ENCODE measurements at places on chromosomes 1 and 21.

DNA sequence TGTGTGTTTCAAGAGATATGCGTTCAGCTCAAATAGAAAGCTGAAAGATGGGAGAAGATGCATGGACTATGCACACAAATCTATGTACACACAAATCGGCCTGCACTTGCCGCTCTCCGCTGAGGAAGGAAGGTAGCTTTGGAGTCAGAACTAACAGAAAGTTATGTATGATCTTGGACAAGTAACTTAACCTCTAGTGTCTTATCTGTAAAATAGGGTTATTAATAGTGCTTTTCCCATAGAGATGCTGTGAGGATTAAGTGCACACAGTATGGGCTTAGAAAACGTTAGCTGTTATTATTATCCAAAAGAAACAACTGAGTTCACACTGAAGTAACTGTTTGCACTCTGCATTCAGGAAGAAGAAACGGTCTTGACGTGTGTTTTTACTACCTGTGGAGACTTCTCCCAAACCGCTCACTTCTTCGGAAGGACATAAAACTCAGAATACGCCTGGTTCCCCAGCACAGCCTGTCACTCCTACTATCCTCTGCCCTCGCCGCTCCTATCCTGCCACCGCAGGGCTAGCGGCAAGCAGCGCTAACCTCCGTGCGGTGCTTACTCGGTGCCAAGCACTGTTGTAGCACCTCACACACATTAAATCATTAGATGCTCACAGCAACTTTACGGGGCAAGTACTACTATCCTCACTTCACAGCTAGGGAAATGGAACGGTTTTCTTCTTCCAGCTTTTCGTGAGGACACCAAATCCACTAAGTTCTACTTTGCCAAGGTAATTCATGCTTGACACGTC, 1.3 kb downstream of the TGFBR3 start:
- peak; percentile 34 for DNase-seq

GRCh38 chr1:152111515-152111968, 3.7 kb downstream of the TCHH start:
- peak; percentile 4 for DNase-seq

DNA sequence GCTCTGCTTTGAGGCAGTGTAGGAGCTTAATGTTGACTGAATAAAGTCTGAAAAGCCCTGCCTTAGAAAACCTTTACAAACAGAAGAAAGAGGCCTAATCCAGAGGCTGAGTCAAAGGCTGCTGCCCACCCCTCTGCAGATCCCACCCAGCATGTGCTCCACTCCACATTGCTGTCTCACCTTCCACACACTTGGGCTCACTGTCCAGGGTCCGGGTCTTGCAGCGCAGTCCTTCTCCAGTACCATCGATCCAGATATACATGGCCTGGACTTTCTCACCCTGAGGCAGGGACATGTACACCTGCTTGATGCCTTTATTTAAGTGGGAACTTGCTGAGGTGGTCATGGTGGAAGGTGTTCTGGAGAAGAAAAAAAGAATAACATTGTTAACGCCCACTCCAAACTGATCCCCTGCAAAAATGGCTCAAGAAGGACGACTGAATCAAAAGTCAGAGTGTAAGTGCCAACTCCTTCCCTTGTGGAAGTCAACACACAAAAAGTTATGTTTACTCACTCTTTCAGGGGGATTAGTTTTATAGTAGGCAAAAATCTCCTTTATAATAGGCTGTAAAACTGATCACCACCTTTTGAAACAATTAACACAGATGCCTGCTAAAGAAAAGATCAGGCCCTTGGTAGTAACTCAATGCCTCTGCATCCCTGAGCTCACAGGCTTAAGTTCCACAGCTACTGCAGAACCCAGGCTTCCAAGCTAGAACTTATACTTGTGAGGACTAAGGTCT, 3.0 kb downstream of the GLUL start:
- no peak for DNase-seq

- DNase-seq, result no peak
These were observed 173.6 kb upstream of the KCTD3 start for GRCh38 chr1:215393476-215393875.

DNA sequence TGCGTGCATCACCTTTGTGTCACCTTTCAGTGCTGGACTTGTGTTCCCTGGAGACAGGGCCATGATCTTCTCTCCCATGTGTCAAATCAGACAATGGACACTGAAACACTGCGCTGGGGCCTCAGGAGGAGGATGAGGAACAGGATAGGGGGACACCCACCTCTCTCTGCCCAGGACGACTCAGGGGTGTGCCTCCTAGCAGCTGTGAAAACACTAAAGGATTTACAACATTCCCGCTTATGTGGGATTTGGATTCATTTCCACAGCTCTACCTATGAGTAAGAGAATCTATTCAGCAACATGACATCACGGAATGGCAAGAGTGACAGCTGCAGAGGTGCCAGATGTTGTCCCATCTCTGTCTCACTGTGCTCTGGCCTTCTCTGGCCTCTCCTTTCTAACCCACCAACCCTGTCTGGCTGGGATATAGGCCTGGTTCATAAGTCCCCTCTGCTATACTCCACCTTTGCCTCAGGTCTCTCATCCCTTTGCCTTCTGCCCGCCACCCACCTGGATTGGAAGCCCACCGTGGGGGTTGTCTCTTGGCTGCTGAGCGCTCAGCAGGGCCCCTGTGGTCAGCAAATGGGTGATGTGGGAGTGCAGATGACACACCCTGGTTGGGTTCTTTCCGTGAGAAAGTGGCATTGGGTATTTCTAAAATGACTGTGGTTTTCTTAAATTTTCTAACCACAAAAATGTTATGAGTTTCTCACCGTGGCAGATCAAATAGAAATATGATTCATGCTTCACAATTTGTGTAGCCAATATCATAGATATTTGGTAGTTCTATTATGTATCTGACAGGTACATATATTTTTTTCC, 47.1 kb upstream of the TLR5 start:
- DNase-seq, result peak; percentile 60

- DNase-seq, result no peak
These were observed 645.2 kb downstream of the LMO4 start for GRCh38 chr1:87973896-87974295.

DNA sequence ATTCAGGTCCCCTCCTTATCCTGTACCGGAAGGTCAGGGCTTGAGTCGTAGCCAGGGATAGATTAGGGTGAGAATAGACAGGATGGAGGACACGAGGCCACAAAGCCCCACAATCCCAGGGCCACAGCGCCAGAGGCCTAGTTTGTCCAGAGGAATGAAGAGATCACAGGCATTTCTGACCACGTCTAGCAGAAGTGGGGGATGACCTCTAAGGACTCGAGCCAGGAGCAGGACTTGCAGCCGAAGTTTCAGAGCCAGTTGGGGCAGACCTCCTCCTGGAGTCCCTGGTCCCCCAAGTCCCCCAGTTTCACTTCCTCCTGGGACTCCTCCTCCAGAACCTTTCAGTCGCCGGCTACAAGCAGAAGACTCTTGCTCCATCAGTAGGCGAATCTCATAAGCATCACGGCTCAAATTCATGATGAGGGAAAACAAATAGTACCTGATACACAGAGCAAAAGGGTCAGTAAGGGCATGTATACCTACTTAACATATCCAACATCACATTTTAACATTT, 2.3 kb upstream of the ITGA10 start:
- no peak for DNase-seq

GRCh38 chr1:241525026-241525425, 5.5 kb upstream of the FH start:
- DNase-seq, result no peak

- DNase-seq, result peak; percentile 24
These were observed 425.7 kb upstream of the USP24 start for GRCh38 chr1:55640708-55641473.

GRCh38 chr1:49841767-49842166, 182.0 kb downstream of the AGBL4 start:
- DNase-seq, result no peak

GRCh38 chr1:220370041-220370700, 97.9 kb upstream of the RAB3GAP2 start:
- DNase-seq, result no peak

DNA sequence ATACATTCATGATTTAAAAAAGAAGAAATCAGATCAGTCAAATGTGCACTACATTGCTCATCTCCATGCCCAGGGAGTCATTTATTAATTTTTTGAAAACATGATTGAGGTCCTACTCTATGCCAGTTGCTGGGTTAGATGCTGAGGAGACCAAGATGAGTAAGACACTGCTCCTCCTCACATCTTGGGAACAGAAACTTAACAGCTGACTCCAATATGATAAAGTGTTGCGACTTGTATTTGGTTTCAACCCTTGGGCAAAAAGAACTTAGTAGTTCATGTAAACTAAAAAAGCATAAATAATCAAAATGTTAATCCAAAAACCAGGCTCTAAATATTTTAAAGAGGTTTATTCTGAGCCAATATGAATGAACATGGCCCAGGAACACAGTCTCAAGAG, 56.9 kb downstream of the OPTC start:
- DNase-seq, result no peak

DNA sequence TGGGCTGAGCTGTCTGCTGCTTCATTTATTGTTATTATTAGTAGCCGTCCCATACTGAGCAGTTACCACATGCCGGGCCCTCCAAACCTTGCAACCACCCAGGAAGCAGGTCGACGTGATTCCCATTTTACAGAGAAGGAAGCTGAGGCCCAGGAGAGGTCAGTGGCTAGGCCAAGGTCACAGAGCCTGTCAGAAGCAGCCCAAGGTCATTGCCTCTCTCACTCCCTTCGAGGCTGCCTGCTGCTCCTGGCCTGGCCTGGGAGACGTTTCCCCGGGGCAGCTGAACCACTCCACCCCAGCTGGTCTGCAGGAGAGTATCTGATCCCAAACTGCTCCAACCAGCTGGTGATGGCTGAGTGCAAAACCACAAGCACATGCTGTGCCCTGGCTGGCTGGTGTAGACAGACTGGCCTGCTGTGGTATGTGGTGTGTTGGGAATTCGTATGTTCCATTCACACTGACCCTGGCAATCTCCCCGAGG, 6.5 kb downstream of the PADI4 start:
- no peak for DNase-seq

- no peak for DNase-seq
These were observed 17.0 kb downstream of the MKNK1 start for GRCh38 chr1:46587069-46587468.

- no peak for DNase-seq
These were observed 31.4 kb downstream of the CNN3 start for GRCh38 chr1:94895518-94895917.

DNA sequence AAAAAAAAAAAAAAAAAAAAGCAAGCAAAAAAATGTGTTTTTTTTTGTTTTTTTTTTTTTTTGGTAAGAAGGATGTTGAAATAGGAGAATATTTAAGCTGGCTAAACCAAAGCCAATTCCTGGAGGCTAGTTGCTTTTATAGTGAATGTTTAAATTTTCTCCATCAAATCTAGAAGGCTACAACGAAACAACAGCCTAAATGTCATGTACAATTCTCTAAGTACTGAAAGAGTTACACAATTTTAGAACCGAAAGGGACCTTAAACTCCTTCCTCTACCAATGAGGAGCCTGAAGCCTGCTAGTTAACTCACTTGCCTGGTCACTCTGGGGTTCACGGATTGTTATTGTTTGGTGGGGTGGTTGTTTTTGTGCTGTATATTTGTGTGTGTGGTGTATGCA, 3.5 kb downstream of the WLS start:
- no peak for DNase-seq

DNA sequence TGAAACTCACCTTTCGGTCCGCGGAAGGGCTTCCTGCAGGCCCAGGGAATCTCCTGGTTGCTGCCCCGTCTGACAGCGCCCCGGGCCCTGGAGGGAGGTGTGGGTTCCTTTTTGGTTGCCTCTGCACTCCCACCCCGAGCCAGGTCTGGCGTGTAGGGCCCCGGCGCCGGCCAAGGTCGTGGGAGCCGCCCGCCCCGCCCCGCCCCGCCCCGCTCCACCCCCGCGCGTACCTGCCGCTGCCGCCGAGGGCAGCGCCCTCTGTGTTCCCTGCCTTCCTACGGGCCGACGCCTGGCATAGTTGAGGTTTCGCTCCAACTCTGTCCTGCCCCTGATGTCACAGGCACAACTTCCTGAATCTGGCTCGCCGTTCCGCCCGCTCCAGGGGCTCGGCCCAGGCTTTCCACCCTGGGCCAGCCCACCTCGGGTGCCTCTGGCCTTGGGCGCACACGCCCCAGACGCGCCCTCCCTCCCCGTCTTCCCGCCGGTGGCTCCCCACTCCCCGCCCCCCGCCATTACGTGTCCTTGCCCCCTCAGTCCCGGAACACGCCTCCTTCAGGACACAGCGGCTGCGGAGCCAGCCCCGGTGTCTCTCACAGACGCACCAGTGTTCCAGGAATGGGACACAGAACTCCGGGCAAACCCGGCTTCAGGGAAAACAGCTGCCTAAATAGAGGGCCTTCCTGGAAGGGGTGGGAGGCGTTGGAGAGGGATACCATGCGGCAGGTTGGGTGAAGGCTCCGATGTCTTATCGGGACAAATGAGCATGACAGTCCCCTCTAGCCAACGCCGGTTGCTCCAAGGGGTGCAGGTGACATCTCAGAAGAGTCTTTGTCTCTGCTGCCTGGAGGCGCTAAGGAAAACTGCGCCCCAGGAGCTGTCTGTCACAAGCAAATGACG, at the start of gene KIAA0040:
Gene KIAA0040 (minus strand): TSS at position 147 of the 897 bp plus-strand sequence. CDS start 31,763 bp downstream, outside the sequence.
- peak; percentile 64 for DNase-seq

- no peak for DNase-seq
These were observed 43.8 kb downstream of the CD53 start for GRCh38 chr1:110916669-110917306.

- DNase-seq, result peak; percentile 37
These were observed 88.0 kb upstream of the ZNF648 start for GRCh38 chr1:182149411-182149965.

GRCh38 chr1:89799495-89799894, 21.3 kb upstream of the LRRC8D start:
- DNase-seq, result no peak

DNA sequence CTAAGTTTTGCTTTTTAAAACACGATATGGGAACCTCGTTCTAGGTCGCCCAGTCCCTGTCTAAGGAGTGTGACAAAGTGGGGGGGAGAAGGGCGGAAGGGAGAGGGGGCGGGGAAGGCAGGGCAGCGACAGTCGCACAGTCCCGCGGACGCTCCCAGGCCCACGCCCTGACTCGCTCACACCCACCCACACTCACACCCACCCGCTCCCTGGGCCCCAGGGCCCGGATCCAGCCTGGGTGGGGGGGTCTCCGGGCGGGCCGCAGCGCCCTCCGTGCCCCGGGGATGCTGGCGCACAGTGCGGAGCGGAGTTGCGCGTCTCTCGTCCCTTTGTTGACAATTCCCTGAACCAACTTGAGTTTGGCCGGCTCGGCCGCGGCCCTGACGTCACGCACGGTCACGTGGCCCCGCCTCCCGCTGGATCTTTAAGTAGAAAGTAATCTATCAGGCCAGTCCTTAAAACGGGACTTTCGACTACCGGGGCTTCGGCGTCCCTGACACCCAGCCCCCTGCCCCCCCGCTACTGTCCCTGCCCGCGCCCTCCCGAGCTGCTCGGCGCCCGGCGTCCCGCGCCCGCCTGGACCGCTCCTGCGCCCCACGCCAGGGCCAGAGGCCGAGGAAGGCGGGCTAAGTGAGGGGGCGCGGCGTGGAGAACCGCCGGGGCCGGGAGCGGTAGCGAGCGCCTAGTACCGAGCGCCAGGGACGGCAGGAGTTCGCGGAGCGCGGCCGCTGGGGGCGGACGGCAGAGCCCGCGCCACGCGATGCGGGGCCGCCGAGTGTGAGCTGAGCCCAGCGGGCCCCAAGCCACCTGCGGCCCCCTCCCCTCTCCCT, at the start of gene FOXD3:
Gene FOXD3 (plus strand): TSS at position 454 of the 830 bp plus-strand sequence. CDS start 492 bp downstream, outside the sequence.
- no peak for DNase-seq
